Activated T-helper 1 cell treated with anti-CD3 and anti-CD28 coated beads, Interleukin-2, amount 50 U/mL, for 16 hours (primary cell): ENCODE measurements at places on chromosomes 3 and 15.

- no peak for DNase-seq
These were observed 463.1 kb upstream of the ARHGEF26 start for GRCh38 chr3:153658136-153658535.

DNA sequence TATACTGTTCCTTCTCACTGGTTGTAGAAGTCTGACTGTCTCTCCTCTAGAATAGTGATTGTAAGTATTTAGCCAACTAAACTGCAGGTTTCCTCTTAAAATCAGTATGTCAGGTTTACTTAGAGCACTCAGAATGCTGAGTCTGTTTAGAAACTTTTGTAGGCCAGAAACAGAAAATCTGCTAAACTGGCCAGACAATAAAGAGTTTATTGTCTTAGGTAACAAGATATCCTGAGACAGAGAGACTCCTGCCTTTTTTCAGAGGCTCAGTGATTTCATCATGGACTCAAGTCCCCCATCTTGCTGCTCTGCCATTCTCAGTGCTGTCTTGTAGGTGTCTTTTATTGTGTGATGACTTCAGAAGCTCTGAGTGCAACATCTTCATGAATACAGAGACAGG, 279.0 kb downstream of the MFSD1 start:
- no peak for DNase-seq

DNA sequence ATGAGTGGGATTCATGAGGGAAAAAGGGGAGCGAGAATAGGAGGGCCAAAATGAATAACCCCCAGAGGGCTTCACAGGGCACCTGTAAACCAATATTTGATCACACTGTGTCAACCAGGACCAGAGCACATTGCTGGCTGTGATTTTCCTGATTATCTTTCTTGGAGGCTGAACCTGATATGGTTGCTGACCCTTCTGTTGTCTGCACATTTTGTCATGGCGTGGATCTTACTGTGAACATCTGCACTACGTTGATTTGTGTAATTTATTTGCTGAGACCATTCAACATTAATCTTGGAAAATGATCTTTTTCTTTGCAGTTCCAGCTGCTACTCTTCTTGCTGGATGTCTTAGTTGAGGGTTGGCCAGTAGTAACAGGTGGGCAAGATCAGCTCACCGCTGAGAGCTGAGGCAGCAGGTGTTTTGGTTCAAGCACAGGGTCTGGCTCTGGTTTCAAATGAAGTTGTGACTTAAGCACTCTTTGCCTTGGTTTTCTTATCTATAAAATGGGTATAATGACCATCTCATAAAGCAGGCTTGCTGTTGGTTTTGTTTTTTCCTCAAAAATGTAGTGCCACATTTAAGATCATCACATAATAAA, 61.2 kb downstream of the ARHGEF26 start:
- no peak for DNase-seq

GRCh38 chr3:20012164-20012563, at the start of gene PP2D1:
TSS of gene PP2D1 (minus strand) at chr3:20012264. CDS start at chr3:20012072, 192 bp downstream.
- no peak for DNase-seq

- DNase-seq, result no peak
These were observed 57.5 kb downstream of the CPN2 start for GRCh38 chr3:194293546-194294198.

DNA sequence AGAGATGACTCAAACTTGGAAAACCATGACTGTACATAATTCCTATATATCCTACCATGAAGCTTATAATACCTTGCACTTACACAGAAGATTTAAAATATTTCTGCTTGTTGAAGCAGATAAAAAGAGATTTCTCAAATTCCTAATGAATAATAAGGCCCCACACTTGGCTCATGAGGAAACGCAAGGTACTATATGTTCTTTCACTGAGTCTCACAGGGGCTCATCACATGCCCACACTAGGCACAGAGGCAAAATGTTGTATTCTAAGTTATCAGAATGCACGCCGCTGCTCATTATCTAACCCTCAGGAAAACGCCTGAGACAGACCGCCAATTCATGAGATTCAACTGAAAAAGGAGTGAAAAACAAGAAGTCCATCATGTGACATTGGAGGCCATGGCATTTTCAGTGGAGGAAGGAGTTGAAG, 5.6 kb downstream of the MYO1E start:
- no peak for DNase-seq

DNA sequence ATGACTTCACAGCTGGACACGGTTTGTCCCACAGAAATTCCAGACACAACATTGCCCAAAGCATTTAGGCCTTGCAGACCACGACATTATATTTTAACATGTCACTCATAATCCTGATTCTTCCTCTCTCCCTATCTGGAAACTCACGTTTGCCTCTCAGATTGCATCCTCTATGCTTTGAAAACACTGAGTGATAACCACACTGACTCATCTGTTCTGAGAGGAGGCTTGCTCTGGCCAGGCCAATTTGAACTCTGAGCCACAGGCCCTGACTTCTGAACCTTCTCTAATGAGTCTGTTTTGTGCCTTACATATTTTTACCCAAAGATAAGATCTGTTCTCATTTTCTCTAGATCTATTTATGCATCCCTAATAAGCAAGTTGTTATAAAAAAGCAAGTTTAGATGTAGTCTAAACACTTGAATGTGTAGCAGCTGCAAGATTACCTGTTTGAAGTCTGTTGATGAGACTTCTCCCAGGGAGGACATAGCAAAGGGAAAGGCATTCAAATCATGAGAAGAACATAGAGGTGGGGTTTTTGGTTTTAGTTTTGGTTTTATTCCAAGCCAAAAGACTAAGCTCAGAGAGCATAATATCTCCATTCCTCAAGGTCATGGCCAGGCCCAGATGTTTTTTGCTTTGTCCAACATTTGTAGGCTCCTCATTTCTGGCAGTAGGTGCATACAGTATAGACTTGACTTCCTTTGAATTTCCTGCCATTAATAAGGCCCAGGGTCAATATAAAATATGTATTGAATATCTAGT, 234.4 kb upstream of the LRTM1 start:
- no peak for DNase-seq

GRCh38 chr3:42764561-42765295, 8.3 kb downstream of the CCDC13 start:
- no peak for DNase-seq

- DNase-seq, result no peak
These were observed 364.9 kb upstream of the RBMS3 start for GRCh38 chr3:28915741-28916500.

GRCh38 chr3:16767006-16767405, 117.7 kb upstream of the PLCL2 start:
- DNase-seq, result no peak

DNA sequence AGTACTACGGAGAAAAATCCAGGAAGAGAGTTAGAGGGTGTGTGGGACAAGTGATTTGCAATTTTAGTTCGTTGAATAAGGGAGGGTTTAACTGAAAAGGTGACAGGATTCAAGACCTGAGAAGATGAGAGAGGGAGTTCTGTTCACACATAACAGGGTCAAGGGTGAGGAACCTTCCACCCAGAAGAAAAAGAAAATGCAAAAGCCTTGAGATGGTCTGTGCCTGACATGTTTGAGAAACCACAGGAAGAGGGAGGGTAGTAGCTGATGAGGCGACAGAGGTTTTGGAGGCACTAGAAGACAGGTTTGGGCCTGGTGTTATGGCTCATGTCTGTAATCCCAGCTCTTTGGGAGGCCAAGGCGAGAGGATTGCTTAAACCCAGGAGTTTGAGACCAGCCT, 591 bp upstream of the SLC25A20 start:
- no peak for DNase-seq

- peak; percentile 73 for DNase-seq
These were observed 763 bp downstream of the TRA2B start for GRCh38 chr3:185936814-185937688.

DNA sequence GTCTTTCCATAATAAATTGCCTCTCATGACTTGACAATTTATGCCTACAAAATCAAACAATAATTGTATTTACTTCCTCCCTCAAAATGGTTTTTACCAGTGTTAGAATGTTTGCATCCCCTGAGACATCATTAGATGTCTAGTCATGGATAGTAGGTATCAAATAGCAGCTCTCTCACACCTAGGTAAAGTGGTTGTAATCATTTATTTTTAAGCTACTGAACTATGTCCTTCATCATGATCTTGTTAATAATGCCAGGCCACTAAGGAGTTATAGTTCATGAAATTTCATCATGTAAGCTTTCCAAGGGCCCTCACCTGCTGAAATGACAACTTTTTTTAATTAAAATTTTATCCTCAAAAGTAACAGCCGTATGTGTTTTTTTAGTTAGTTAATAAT, 134.1 kb downstream of the ARPP21 start:
- DNase-seq, result no peak
